Cerebellum (tissue), 4 donors: ENCODE measurements at places on chromosomes 4 and X. TPM values are rescaled to one million over a fixed set of nuclear protein-coding genes. Genes with fewer than 3 reads are reported as not detected.

GRCh38 chrX:57905141-57905540 lies 5.1 kb downstream of the ZXDA start:
- DNase-seq = no peak

DNA sequence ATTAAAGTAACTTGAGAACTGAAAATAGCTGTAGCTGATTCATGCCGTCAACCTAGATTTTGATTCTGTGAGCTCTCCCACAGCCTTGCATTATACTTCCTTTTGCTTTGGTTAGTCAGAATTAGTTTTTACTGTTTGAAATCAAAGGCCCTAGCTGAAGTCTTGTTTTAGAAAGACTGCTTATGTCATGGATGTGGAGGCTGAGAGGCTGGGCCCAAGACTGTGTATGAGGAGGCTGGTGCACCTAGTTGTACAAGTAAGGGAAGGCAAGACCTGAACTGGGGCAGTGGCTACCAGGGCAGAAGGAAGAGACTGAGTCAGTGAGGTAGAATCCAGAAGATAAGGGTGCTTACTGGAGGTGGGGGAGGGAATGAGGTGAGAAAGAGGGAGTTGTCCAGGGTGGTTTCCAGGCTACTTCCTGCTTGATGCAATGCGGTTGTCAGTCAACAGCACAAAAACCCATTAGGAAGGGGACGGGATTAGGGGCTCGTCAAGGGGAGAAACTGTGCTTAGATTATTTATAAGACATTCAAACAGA lies 76.2 kb upstream of the PAGE3 start:
- no peak for DNase-seq

The FGFBP2 gene
- not detected for total RNA-seq

The COQ2 gene
- 14.8 TPM for total RNA-seq
